Heart right ventricle (tissue), 16 donors: ENCODE measurements at places on chromosomes 3 and 15. TPM values are rescaled to one million over a fixed set of nuclear protein-coding genes. Genes with fewer than 3 reads are reported as not detected.

DNA sequence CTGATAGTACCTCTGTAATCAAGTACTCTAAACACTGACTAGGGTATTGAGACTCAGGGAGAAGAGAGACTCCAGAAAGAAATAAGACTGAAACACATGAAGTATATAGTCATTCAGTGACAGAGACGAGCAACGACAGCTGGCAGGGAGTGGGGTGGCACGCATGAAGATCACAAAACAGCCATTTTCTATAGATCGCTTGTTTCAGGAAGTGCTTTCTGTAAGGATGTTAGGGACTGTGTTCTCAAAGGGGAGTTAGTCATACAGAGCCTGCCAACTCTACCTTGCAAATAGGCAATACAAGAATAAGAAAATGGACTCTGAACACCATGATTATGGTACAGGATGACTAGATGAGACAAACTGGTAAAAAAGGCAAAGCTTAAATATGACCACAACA is 139.5 kb downstream of the TBL1XR1 start:
- DNase-seq, result no peak

DNA sequence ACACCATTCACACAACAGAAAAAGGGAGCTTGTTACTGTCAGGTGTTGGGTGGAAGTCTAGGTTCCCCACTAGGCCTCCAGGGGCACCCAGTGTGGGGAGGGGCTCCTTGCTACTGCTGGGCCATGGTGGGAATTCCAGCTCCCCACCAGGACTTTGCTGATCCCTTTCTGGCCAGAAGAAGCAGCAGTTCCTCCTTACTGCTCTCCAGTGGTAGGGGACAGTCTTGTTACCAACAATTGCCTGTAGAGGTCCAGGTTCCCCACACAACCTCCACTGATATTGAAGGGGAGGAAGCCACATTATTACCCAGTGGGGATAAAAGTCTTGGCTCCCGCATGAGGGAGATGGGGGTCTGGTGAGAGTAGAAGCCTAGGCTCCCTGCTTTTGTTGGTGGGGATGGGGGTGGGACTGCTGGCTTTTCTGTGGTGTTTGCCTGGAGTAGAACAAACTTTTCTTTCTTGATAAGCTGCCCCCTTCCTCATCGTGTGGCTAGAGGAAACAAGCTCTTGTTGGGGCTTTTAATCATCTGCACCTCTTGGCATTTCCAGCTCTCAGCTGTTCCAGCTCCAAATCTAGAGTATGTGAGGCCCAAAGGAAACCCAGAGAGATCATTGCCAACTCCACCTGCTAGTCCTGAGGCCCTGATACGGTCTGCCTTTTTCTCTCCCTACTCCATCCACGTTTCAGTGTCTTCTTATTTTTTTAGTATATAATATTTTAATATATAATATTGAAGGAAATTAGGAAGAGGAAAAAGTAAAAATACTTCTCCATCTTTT is 824.2 kb downstream of the AGBL1 start:
- DNase-seq, result no peak

DNA sequence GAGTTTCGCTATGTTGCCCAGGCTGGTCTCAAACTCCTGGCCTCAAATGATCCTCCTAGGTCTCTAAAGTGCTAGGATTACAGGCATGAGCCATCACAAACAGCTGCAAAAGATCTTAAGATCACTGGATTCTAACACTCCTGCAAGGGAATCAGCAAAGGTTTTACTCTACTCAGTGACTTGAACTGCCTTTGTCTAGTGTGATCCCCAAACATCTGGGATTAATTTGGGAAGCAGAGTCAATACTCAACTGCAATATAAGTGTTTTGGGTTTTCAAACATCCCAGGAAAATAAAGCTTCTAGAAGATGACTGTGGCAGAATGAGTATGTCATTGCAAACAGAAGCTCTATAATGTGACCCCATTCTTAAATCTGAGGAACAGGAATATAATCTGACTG is 7.2 kb downstream of the SPG21 start:
- DNase-seq, result no peak

Gene KLHL6
- 0.97 TPM for total RNA-seq

Gene KIF7
- total RNA-seq, result 3.3 TPM

Gene C2CD4A
- not detected for total RNA-seq
